ENCODE measurements at places on chromosomes 11 and 22. TPM values are rescaled to one million over a fixed set of nuclear protein-coding genes. Genes with fewer than 3 reads are reported as not detected.

Gene TH
- total RNA-seq, result not detected

DNA sequence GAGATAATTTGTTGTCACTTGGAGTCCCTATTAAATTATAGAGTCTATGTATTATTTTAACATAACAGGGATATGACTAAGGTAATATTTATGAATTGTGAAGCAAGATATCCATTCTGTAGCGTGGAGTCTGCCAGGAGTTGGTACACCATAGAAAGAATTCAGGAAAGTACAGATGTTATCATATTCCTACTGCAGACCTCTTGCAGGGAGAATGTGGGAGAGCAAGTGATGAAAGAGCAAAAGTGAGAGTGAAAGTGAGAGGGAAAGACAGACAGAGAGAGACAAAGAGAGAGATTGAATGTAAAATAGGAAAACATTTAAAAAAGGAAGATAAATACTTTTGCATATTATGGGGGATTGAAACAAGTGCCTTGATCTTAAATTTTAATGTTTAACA is 468.8 kb downstream of the CNTN5 start:
- no peak for DNase-seq

DNA sequence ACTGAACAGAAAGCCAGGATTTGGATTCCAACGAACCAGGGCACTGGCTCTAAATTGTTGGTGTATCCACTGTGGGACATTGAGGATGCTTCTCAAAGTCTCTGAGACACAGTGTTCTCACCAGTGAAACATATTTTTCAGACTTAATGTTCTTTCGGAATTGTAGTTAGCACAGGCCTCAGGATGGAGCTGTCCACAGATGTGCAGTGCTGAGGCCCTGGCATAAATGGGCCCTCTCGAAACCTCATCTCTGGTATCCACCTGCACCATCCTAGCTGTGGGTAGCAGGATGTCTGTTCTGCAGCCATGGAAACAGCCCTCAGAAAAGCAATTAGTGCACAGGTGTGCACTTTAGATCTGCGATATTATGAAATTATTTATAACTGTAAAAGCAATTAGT is 656.8 kb downstream of the TBC1D22A start:
- no peak for DNase-seq

DNA sequence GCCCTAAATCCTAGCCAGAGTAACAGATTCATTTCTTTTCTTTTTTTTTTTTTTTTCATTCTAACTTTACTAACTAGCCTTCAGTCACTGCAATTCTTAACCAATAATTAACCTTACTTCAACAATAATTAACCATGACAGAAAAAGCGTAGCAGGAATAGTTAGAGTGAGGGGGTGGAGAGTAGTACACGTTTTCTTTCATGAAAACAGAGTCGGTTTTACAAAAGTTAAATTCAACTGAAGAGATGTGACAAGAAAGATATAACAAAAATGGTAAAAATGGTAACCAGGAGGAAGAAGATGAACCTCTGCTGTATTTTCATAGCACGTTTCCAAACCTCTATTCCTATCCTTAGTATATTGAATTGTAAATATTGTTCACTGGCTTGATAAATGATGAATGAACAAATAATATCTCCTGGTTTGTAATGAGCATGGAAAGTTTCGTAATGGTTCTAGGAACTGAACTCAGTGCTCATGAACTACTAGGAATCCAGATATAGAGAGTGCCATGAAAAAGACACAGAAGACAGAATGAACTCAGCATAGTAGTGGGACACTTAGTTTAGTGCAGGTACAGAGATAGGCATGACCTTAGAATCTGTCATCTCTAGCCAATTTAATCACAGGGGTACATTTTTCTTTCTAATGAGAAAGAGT is 116.5 kb upstream of the ANO5 start:
- DNase-seq, result no peak

- DNase-seq, result no peak
Observed at GRCh38 chr11:17853280-17853679, 118.7 kb downstream of the KCNC1 start.

Gene SLC5A12
- not detected for total RNA-seq

Gene POU2AF1
- total RNA-seq, result not detected

DNA sequence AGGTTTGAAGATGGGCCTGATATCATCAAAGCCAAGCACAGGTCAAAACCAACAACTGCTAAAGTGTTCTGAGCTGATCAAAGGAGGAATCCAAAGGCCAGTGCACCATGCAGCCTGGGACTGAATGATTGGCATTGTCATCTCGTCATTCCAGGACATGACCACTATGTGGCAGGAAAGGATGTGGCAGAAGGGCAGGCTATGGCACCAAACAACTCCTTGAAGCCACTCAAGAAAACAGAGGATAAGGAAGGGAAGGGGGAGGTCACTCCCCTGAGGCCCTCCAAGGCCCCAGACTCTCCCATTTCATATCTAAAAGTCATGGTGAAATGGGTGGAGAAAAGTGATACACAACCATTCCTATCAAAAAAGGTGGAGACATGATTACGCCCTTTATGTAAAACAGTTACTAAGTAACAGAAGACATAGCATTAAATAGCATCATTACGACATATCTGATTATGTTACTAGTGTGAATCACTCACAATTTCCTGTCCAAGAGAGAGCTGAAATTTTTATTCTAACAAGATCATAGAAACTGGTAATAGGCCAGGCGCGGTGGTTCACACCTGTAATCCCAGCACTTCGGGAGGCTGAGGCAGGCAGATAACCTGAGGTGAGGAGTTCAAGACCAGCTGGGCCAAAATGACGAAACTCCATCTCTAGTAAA is 49.3 kb downstream of the AHNAK start:
- DNase-seq, result peak; percentile 55

- DNase-seq, result peak; percentile 47
Observed at GRCh38 chr22:35622191-35622913, 5.2 kb upstream of the MB start.

DNA sequence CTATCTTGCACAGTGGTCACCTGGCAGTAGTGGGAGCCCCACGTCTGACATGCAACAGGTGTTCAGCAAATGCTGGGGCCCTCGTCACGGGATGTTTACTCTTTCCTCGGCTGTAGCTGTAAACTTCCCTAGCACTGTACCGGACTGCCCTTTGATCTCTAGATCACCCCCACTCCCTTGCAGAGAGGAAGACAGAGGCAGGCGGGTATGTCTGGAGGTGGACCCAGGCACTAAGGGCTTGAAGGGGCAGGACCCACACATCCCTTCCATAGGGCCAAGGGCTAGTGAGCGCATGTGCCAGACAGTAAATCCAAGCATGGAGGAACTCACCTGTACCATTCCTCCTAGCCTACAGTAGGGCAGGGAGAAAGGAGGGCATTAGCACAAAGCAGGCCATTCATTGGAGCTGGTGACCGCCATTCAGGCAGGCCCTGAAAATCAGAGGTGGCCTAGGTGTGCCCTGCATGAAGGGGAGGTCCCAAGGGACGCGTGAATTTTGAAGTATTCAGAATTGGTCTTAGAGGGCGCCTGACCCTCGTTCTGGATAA is 1.9 kb upstream of the SMTN start:
- DNase-seq, result no peak

Gene CERK
- total RNA-seq, result 34.4 TPM

GRCh38 chr11:75982309-75982708 is 167.3 kb downstream of the UVRAG start:
- no peak for DNase-seq

Gene MPZL2
- total RNA-seq, result 0.17 TPM

Gene OR51B2
- total RNA-seq, result not detected

Gene APOA1
- total RNA-seq, result 0.11 TPM

DNA sequence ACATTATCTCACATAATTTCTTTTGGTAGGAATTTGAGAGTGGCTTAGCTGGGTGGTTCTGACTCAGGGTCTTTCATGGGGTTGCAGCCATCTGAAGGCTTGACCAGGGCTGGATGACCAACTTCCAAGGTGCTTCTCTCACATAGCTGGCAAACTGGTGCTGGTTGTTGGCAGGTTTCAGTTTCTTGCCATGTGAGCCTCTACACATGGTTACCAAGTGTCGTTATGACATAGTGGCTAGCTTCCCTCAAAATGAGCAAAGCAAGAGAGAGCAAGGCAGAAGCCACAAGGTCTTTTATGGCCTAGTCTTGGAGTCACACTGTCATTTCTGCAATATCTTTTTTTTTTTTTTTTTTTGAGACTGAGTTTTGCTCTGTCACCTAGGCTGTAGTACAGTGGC is 4.2 kb upstream of the TFIP11 start:
- no peak for DNase-seq

GRCh38 chr11:27088353-27088752 is 47.7 kb downstream of the BBOX1 start:
- no peak for DNase-seq

- peak; percentile 30 for DNase-seq
Observed at GRCh38 chr11:96254854-96255253, 88.1 kb downstream of the MAML2 start.

GRCh38 chr22:39207141-39208012 is 37.4 kb downstream of the PDGFB start:
- peak; percentile 39 for DNase-seq

Gene OR2D2
- not detected for total RNA-seq

- peak; percentile 2 for DNase-seq
Observed at GRCh38 chr11:60657888-60658287, 41.5 kb upstream of the MS4A8 start.

DNA sequence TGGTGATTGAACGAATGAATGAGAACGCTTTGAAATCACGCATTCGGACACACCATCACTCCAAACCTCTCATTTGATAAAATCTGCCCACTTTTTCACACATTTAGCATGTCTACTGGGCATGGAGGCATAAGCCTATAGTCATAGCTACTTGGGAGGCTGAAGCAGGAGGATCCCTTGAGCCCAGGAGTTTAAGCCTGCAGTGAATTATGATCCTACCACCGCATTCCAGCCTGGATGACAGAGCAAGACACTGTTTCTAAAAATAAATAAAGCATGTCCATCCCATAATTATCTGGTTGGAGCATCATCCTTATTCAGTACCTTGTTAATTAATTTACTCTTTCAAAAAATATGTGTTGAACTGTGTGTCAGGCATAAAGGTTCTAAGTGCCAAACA is 3.3 kb upstream of the PICALM start:
- DNase-seq, result no peak

DNA sequence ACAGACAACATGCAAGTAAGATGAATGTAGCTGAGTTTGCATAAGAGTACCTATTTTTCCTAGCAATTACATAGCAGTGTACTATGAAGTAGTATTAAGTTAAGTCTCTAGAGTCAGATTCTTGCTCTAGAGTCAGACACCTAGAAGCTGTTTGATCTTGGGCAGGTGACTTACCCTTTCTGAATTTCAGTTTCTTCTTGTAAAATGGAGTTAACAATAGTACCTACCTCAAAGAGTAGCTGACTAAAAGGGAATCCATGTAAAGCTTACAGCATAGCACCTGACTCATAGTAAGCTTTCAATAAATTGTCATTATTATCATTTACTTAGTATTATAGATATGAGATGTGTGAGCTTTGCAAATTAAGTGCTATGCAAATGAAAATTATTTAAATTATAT is 47.8 kb upstream of the PTPRJ start:
- no peak for DNase-seq

DNA sequence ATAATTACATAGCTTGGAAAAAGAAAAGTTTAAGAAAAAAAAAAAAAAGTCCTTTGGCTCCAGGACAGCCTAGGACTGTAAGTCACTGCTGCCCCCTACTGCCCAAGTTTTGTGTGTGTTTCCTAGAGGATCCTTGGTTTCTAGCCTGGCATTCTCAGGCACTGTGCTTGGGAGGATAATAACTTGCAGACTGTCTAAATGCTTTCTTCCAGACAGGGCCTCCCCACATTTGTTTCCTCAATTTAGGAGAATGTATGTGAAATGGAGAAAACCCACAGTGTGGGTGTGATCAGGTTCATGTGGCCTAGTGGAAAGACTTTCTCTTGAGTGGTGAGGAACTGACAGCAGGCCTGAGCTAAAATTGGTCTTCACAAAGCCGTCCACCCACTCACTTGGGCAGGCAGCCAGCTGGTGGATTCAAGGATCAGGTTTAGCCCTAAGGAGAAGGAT is 191.0 kb downstream of the NAV2 start:
- DNase-seq, result peak; percentile 72

Gene PANX2
- 1.5 TPM for total RNA-seq

Gene IGSF9B
- 1.3 TPM for total RNA-seq

Gene KCNJ11
- not detected for total RNA-seq

DNA sequence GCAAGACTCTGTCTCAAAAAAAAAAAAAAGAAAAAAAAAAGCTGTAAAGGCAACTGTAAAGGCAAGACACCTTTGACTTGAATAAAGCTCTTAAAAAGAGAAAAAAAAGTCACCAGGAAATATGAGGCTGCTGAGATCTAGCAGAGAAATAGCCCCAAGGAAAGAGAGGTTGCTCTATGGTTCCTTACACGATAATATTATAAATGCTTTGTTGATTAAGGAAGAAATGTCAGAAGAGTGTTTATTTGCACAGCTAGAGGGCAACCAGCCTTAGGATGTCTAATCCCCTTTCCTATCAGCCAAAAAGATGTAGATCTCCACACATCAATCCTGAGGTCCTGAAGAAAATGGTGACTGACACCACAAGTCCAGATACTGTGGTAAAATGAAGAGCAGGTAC is 32.0 kb downstream of the RBFOX2 start:
- DNase-seq, result no peak

GRCh38 chr11:12319461-12319951 is 57.9 kb upstream of the PARVA start:
- no peak for DNase-seq

DNA sequence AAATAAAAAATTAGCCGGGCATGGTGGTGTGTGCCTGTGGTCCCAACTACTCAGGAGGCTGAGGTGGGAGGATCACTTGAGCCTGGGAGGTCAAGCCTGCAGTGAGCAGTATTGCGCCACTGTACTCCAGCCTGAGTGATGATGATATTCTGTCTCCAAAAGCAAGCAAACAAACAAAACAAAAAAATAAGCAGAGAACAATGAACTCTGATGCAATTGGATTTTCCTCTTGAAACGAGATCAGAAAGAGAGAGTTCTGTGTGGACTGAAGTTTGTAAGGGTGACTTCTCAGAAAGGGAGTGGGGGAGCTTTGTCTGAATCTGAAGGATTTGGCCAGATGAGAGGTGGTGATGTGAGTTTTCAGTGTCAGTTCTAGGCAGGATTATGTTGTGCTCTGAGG is 6.0 kb upstream of the TMEM123 start:
- no peak for DNase-seq

DNA sequence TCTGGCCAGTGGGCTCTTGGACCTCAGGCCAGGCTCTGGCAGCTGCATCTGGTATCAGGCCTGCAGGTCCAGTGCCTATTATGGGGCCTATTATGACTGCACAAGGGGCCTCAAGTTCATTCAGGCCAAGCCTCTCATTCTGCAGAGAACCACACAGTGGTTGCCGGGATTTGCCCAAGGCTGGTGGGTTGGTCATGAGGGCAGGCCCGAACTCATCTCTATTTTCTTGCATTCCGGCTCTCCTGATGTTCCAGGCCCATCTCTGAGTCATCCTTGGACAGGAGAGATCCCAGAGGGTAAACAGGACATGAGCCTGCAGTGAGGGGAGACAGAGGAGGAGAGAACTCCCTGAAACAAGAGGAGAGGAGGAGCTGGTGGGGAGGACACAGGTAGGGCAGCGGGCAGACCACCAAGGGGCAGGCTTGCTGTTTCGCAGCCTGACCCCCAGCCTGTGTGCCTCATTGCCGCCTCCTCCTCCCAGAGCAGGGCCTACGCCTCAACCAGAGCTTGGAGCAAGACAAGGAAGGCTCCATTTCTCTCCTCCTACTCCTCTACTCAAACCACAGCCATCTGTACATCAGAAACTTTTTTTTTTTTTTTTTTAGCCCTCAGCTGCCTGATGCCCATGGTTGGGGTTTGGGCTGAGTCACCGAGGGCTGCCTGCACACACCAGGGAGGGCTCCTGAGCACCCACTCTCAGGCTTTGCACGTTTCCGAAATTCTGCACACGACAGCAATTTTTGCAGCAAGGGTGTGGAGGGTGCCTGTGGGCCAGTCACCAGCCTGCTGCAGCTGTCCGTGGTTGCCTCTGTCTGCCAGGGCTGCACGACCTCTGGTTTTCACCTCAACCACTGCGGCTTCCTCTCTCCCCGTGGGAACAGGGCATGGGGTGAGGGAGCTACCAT is 12.7 kb upstream of the TREH start:
- peak; percentile 40 for DNase-seq
